ENCODE measurements at places on chromosomes 3 and 15. TPM values are rescaled to one million over a fixed set of nuclear protein-coding genes. Genes with fewer than 3 reads are reported as not detected.
A peak's percentile ranks its signal among the peaks of the same experiment; 100 is the strongest.

DNA sequence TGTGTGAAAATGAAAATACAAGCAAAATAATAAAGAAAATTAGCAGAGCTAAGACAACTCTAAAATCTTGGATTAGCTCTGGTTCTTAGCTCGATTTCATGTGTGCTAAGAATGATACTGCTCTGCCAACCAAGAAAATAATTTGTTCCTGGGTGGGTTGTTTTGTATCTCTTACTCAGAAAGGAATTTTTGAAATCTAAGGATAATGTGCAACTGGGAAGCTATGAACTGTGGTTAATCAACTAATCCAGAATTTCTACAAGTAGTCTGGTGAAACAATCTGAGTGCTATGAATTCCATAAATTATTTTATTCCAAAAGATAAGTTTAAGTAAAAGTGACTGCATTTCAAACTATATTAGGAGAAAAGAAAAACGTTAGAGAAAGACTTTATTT, 92.0 kb downstream of the TFDP2 start:
- no peak for DNase-seq

DNA sequence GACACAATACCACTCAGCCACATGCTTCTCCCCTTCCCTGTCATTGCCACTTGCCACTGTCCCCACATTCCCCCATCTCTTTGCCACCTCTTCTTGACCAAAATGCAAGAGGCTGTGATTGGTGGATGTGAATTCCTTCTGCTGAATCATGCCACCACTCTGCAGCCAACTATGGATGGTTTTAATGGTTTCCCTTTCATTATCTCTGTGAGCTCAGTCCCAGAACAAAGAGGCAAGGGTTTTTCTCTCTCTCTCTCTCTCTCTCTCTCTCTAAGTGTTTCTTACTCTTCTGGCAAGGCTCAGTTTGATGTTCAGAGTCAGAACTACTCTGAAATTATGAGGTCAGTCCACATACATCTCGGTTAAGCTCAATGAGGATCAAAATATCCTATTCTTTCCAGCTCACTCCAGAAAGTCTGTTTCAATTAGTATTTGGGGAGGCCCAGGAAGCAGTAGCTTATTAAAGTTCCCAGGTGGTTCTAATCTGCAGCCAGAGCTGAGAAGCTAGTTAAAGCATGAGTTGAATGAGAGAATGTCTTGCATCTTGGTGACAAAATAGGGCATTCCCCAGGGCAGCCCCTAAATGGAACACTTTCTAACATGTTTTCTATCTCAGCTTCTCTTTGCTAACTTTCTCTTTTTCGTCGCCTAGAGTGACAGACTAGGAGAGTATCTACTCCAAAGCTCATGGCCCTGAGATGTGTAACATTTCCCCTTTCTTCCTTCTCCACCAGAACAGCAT, 8.5 kb upstream of the ILDR1 start:
- peak; percentile 76 for DNase-seq

The RETNLB gene
- not detected for total RNA-seq

The GOLGA8S gene
- not detected for total RNA-seq

DNA sequence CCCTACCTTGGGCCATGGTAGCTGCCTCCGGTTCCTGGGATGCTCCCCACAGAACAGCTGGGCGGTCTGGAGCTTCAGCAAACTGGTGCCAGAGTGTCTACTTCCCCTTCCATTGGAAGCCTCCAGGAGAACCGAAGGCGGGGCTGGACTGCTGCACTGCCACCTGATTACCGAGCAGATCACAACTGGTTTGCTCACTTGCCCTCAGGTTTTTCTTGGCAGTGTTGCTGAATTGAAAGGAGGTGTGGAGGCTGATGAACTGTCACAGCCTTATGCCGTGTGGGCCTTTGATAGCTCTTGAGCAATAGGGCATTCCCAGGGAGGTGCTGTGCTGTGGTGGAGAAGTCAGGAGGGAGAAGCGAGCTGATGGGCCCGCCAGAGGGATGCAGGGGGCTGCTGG, at the start of gene TGM5:
Gene TGM5 (minus strand): TSS at position 95 of the 400 bp plus-strand sequence. CDS start 79 bp downstream, at position 16.
- no peak for DNase-seq

GRCh38 chr15:80415358-80415670, 11.1 kb downstream of the ARNT2 start:
- no peak for DNase-seq

The CATSPER2 gene
- total RNA-seq = 0.10 TPM

DNA sequence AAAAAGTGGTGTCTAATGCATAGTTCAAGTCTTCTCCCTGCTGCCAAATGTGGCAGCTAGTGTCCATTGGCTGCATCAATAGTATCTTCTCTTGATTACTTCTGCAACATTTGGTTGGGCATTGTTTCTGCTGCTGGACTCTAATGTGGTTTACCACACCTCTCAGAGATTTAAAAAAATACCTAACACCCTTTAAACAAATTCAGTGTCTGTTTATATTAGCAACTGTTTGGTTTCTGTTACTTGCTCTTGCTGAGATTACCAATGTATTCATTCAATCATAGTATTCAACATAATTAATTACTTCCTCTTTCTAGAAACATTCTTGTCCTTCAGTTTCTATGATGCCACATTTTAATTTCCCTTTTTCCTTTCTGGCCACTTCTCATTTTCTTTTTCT, 20.3 kb upstream of the NECTIN3 start:
- DNase-seq = peak; percentile 6

The SLC28A1 gene
- not detected for total RNA-seq

GRCh38 chr3:160998581-160998980, 106.6 kb downstream of the B3GALNT1 start:
- DNase-seq = no peak

- DNase-seq = peak; percentile 57
Measured at GRCh38 chr15:85878828-85879225, 84.1 kb upstream of the KLHL25 start.

DNA sequence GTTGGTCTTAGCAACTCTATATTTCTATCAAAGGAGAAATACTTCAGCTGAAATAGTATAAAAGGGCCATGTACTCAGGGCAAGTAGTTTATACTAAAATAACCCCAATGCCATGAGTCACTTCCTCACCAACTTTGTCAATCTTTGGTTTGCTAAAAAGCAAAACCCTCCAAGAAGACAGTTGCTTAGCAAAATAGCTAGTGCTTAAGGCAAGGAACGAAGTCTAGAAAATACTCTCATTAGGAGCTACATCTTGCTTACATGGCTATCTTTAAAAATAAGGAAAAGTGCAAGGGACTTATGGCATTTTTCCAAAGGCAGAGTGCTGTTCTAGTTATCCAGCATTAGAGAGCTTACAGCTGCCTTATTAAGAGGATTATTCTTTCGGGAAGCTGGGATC, 28.4 kb downstream of the P3H2 start:
- DNase-seq = peak; percentile 98

GRCh38 chr3:40047406-40047805, 238.0 kb downstream of the MYRIP start:
- DNase-seq = no peak

DNA sequence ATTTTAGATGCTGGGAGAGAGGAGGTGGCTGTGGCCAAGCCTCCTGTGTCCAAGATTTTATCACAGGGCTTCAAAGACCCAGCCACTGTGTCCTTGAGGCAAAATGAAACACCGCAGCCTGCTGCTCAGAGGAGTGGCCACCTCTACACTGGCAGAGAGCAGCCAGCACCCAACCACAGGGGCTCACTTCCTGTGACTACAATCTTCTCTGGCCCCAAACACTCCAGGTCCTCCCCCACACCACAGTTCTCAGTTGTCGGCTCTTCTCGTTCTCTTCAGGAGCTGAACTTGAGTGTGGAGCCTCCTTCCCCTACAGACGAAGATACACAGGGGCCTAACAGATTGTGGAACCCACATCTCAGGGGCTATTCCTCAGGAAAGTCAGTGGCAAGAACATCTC, 45.6 kb downstream of the CDAN1 start:
- no peak for DNase-seq

DNA sequence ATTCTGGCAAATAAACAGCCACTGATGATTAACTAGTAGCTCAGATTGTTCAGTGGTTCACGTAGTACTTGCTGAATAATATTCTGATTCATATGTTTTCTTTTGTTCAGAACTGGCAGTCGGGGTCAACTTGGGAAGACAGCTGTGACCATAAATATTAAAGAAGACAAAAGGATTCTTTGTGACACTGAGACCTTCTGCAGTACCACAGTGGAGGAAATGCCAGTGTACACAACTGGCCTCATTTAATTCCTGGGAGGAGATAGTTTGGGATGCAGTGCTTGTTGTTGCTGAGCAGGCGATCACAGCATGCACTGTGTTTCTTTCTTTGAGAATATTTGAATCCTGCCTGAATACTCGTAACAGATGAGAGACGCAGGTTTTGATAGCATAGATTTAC, 26.7 kb upstream of the MCF2L2 start:
- DNase-seq = peak; percentile 72

- peak; percentile 55 for DNase-seq
Measured at GRCh38 chr15:40106203-40107161, 2.2 kb downstream of the BMF start.

- peak; percentile 80 for DNase-seq
Measured at GRCh38 chr3:186259612-186260383, 102.2 kb downstream of the DGKG start.

- peak; percentile 28 for DNase-seq
Measured at GRCh38 chr3:45365060-45365459, 23.3 kb upstream of the LARS2 start.

The GPR149 gene
- not detected for total RNA-seq
